ENCODE measurements at places on chromosomes 6 and 20. TPM values are rescaled to one million over a fixed set of nuclear protein-coding genes. Genes with fewer than 3 reads are reported as not detected.

The PRDM1 gene
- 2.7 TPM for total RNA-seq

The ABHD16B gene
- not detected for total RNA-seq

- no peak for DNase-seq
Observed at GRCh38 chr20:9509246-9509645, 5.1 kb upstream of the LAMP5 start.

- DNase-seq, result no peak
Observed at GRCh38 chr6:80969439-80969838, 783.0 kb downstream of the TENT5A start.

- DNase-seq, result no peak
Observed at GRCh38 chr6:125949069-125949468, 7.5 kb upstream of the HINT3 start.

DNA sequence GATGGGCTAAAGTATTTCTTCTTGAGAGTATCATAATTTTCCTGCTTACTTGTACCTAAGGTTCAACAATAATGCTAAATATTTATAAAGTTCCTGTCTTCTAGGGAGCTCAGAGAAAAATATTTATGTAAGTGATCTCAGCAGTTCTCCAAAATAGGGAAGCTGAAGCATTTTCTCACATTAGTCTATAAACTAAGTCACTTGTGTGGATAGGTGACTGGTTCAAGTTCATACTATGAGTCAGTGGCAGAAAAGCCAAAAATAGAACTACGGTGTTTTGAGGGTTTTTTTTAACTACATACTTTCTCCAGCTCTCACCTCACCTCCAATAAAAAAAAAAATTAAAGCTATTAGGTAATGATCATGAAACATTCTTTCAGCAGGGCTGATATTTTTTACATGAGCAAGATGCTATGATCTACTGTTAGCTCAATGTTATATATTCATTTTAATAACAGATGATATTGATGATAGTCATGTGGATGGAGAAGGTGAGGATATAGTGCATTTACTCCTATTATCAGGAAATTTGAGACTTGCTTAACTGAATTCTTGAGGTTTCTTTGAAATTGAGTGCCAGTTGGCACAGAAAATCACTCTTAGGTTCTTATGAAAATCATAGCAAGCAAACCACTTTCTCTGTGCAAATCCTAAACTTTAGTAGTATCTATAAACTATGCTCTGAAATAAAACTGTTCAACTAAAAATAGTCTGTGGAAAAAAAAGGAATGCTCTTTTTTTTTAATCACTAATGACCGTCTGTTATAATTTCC, 4.1 kb upstream of the MOXD1 start:
- no peak for DNase-seq

DNA sequence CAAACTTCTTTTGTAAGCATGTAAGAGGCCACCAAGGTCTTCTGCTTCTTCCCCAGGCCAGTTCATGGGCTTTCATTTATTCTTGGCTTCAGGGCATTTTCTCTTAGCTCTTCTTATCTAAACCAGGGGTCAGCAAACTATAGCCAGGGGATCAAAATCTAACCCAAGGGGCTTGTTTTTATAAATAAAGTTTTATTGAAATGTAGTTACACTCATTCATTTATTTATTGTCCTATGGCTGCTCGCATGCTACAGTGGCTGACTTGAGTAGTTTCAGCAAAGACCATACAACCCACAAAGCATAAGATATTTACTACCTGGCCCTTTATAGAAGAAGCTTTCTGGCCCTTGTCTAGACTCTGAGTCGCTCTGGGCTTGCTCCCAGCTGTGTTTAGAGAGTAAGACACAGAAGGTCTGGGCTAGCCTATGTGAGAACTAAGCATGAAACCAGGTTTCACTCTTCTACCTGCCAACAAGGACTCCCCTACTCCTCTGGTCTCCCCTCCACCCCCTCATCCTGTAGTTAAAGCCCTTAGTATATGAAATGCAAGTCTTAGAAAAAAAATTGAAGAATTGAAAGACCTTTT, 43.2 kb downstream of the KHDC1L start:
- no peak for DNase-seq
